AG08396 (cell line): ENCODE measurements at places on chromosomes 1 and 21.

DNA sequence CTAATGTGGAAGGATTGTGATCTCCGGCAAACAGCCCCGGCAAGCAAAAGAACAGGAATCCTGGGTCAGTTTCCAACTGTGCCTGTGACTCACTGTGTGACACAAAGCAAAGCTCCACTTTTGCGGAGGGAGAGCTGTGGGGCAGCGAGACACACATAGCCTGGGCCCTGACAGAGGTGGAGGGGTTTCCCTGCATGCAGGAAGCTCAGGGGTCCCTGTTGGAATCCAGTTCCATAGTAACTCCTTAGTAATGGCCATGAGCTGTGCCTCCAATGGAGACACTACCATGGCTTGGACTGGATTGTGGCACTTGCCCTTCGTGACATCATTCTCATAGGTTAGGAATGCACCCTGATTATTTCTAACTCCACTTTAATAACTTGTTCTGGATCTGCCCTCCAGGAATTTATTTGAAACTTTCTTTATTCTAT lies 47.0 kb upstream of the ATF3 start:
- DNase-seq, result peak; percentile 66

GRCh38 chr1:87814573-87814972 lies 485.9 kb downstream of the LMO4 start:
- no peak for DNase-seq

DNA sequence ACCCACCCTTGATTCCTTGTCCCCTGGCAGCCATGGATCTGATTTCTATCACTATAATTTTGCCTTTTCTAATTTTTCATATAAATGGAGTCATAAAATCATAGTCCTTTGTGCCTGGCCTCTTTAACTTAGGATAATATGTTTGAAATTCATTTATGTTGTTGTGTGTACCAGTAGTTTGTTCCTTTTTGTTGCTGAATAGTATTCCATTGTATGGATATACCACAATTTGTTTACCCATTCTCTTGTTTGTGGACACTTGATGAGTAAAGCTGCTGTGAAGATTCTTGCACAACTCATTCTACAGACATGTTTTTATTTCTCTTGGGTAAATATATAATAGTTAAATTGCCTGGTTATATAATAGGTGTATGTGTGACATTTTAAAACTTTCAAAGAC lies 22.7 kb upstream of the GJA8 start:
- DNase-seq, result no peak

DNA sequence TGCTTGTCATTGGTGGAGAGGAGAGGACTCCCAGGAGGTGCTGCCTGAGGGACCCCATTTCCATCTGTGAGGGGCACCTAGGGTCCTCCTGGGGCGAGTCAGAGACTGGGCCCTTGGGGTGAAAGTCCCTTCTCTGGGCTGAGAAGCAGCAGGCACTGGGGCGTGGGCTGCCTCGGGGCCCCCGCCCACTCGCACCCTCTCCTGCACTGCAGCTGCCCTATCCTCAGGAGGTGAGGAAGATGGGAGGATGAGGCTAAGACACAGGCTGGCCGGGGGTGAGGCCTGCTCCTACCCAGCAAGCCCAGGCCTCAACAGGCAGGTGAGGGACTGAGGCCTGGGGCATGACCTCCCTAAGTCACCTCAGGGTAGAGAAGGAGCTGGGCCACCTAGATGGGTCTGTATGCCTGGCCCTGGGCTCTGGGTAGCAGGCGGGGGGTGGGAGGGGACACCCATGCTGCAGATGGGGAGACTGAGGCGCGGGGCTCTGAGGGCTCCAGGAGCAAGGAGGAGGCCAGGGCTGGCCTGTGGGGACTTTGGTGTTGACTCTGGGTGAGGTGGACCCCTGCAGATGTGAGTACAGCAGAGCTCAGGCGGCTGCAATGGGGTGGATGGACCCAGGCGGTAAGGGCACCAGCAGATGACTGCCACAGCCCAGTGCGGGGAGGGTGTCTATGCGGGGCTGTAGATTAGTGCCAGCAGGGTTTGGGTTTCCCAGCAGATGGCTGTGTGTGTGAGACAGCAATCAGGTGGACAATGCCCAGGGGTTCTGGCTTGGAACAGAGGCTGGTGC lies 10.4 kb upstream of the ZNF669 start:
- DNase-seq, result no peak

DNA sequence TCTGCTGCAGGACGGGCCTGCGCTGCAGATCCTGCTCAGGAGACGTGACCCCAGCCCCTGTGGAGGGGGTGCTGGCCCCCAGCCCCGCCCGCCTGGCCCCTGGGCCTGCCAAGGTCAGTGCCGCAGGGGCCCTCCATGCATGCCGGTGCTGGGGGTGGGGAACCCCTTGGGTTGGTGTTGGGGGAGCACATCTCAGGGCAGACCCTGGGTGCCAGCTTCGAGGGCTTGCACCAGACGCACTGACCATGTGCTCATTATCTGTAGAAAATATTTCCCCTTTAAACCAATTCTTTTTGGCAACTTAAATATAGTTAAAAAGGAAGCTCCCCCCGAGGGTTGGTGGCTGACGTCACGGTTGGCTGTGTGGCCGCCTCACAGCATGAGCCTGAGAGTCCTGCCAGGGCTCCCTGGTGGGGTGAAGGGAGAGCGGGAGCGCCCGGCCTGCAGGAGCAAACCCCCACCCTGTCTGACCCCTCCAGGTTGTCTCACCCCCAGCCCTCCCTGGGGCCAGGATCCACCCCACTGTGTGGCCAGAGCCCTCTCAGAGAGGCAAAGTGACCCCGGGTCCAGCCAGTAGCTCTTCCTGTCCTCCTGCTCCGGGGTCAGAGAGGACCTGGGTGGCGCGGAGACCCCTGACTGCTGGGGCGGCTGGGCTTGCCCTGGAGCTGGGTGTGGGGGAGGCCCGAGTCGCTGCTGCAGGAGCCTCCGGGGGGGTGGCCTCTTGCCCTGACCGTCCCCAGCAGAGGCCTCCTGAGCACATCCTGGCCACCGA lies 5.3 kb upstream of the PFKL start:
- peak; percentile 77 for DNase-seq

- no peak for DNase-seq
Measured at GRCh38 chr1:171334024-171334640, 20.1 kb downstream of the FMO4 start.

GRCh38 chr1:230464671-230465070 lies 38.5 kb upstream of the PGBD5 start:
- DNase-seq, result no peak

GRCh38 chr21:9008636-9009035 lies 1512.7 kb upstream of the TPTE start:
- DNase-seq, result no peak

DNA sequence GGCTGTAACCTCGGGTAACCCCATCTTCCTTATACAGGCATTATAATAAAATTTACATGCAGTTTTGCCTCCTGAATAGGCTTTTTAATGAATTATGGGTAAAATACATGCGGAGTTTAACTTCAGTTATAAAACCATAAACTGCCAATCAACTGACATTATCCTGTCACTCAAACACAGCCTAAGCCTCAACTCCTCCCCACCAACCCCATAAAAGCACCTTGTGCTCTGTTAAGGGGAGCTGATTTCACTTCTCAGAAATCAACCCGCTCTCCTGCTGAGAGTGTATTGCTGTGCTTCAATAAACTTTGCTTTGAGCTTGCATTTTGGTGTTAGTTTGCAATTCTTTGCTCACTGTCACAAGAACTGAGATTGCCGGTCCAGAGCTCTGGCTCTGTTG lies 1812.2 kb downstream of the BRINP3 start:
- no peak for DNase-seq

DNA sequence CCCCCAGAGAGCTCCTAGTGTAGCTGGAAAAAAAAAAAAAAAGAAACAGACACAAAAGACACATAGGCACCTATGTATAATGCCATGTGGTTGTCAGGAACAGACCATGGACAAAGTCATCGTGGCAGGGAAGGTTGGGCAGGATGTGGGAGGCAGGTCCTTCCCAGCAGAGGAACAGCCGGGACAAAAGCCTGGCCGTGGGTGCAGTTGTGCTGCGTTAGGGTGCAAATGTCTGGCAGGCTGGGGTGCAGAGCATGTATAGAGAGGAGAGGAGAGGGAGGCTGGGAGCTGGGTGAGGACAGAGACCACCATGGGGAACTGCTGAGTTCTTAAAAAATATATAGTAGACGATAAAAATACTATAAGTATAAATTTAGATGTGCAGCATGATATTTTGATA lies 125.7 kb upstream of the C1orf174 start:
- no peak for DNase-seq

- DNase-seq, result no peak
Measured at GRCh38 chr21:44712203-44713028, 1.0 kb upstream of the TSPEAR start.

DNA sequence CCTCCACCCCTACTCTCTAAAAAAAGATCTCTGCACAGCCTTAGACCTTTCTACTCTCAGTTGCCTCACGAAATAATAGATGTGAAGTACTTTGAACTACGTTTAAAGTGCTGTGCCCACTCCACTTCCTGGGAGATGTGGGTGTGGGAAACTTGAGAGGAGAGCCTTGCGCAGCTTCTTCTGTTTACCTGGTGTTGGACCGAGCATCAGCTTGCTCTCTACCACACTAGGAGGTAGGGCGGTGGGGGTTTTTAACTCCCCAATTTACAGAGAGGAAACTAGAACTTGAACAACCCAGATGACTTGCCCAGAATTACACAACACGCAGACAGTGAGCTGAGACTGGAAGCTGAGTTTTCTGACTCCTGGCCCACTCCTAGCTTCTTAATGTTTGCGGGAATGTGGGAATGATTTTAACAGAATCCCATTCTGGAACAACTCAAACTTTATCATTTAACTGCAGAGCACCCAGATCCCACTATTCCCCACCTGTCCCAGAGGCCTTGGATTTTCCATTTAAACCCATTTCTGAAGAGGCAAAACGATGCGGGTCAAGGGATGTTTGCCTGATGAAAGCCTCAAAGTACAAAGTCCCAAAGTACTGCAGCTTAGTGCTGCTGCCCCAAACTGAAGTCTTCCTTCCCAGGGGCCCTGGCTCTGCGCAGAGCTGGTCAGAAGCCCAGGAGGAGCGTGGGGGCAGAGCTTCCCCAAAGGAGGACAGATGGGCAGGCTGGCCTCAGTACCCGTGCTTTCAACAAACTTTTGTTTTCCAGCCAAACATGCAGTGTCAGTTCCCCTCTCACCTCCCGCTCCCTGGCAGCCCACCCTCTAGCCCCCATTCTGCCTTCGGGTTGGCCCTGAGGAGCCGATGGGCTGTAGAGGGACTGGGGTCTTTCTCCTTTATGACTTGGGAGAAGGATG lies 19.0 kb downstream of the BTG2 start:
- no peak for DNase-seq

DNA sequence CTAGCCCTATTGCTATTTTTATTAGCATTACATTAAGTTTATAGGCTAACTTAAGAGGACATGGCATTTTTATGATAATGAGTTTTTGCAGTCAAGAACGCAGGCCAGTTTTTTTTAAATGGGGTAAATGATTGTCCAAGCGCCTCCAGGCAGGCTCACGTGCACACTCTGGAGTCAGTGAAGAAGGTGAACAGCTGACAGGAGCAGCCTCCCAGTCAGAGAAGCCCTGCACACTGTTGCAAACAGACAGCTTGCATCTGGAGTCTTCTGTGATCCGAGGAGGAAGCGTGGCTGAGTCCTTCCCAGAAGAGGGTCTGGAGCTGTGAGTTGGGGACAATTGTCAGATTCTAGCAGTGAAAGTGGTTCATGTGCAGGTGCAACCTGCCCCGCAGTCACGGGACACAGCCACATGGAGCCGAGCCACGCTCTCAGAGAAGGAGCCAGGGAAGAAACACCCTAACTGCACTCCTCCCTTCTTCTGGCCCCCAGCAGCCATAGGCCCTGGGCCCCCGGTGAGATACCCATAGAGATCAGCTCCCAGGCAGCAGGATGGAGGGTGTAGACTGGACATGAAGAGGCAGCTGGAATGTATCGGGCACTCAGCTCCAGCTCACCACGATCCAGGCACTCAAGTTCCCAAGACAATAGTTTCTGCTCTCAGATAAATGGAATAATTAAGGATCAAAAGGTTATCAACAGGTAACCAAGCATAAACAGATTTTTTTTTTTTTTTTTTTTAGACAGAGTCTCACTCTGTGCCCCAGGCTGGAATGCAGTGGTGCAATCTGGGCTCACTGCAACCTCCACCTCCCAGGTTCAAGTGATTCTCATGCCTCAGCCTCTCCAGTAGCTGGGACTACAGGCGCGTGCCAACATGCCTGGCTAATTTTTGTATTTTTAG lies 26.4 kb downstream of the CAPN2 start:
- DNase-seq, result no peak

DNA sequence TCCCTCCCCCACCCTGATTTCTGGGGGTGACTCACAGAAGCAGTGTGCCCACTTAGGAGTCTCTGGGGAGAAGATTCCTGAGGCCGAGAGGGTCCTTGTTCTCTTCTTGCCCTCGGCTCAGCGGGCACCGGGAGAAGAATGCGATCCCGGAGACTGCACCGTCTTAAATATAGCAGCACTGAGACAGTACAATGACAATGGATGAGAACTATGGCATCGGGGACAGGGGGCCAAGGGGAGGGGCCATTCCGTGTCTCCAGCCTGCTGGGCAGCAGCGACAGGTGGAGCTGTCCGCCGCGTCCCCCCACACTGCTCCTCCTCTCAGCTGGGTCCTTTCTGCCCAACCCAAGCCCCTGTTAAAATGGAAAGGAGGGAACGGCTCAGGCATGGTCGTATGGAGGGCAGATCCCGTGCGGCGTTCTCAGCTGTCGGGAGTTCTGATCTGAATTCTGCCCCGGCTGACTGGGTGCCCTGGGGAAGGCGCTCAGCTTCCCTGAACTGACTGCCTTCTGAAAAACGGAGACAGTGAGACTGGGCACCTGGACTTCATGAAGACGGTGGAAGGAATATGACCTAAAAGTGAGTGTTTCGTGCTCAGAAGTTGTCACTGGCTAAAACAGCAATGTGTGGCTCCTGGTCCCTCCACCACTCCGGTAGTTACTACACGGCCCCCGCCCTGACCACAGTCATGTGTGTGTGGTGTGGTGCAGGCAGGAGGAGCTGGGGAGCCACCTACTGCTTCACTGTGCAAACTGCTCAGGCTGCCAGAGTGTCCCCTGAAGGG lies at the start of gene MYOM3:
MYOM3 (minus strand) TSS at position 140 of the 784 bp plus-strand sequence. CDS start 3,499 bp downstream, outside the sequence.
- DNase-seq, result peak; percentile 76

GRCh38 chr1:66383168-66383567 lies 150.8 kb upstream of the SGIP1 start:
- no peak for DNase-seq

GRCh38 chr1:31238986-31239613 lies 587 bp downstream of the NKAIN1 start:
- peak; percentile 39 for DNase-seq

- no peak for DNase-seq
Measured at GRCh38 chr1:18110598-18110939, 3.0 kb downstream of the IGSF21 start.

- peak; percentile 56 for DNase-seq
Measured at GRCh38 chr1:160171354-160171753, 19.0 kb upstream of the CASQ1 start.

DNA sequence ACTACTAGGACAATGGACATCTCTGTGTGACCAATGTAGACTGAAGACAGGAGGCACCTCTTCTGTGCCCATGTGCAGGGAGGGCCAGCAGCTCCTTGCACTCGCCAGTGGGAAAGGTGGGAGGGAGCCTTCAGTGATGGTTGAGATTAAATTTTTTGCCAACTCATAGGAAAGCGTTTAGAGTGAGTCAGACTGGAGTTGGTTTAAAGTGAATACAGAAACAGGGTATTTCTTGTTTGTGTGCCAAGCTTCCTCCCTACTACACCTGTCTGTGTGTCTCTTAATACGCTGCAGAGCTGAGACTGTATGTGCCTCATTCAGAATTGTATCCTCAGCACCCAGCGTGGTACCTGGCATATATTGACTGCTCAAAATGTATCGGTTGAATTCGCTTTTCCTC lies 13.5 kb upstream of the COL16A1 start:
- DNase-seq, result no peak

- DNase-seq, result no peak
Measured at GRCh38 chr1:26189751-26190275, 589 bp upstream of the CATSPER4 start.
